Stimulated activated CD4-positive, alpha-beta T cell treated with anti-CD3 and anti-CD28 coated beads, Interleukin-1b, Interleukin-23, amount 100 ng/mL, for 48 hours (primary cell): ENCODE measurements at places on chromosomes 3 and 15.
A peak's percentile ranks its signal among the peaks of the same experiment; 100 is the strongest.

DNA sequence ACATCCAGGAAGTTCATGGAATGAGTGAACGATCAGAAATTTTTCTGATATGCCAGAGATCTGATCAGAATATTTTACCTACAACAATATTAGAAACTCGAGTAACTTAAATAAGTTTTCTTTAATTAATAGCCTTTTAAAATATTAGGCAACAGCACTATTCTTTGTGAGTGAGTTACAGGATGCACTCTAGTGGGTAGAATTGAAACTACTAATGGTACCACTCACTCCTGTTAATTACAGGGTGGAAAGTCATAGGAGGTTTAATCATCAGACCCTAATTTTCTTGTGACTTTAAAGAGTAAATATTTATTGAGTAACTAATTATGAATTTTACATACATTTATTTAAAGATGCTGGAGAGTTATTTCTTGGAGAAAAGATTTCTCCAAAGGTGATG is 217.3 kb downstream of the CACNA2D3 start:
- DNase-seq: no peak

DNA sequence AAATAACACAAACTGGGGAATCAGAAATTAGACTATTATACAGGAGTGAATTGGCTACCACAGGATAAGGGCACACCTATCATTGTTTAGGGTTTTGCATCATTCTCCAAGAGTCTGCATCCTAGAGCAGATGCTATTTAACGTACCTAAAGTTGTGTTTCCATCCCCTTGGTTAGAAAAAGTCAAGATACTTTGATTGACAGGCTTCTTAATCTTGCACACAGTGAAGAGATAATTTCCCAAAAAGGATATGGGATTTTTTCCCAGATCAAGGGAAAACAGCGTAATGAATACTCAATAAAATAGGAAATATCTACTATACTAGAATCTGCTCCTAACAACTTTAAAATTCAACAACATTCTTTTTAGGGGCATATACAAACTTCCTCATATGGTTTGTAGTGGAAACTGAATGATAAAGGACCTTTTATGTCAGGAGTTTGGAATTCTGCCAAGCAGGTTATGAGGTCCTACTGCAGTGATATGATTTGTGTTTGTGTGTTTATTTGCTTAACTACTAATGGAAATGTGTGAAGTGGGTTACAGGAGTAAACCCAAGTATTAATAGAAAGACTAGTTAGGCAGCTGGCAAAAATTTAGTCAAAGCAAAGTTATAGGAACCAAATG is 124.1 kb upstream of the MME start:
- DNase-seq: no peak

GRCh38 chr15:100334905-100335304 is 6.9 kb downstream of the ADAMTS17 start:
- no peak for DNase-seq

DNA sequence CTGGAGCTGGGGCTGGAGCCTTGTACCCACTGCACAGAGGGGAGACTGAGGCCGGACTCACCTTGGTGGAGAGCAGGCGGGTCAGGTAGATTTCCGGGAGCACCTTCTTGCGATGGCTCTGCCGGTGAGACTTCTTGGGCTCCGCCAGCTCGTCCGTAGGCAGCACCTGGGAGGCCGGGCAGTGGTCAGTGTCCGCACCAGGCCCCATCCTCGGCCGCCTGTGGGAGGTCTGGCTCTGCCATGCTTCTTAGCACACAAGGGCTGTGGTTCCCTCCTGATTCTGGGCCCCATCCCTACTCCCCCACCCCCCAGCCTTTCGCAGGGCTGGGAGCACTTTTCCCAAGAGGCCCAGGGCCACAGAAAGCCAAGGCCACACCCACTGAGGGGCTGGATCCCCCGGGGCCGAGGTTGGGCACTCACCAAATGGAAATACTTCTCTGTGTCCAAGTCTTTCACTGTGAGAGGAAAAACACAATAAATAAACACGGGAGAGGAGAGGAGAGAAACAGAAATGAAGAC is 17.4 kb downstream of the H1-8 start:
- no peak for DNase-seq

- no peak for DNase-seq
Observed at GRCh38 chr15:41622901-41623300, 37.3 kb upstream of the MGA start.

DNA sequence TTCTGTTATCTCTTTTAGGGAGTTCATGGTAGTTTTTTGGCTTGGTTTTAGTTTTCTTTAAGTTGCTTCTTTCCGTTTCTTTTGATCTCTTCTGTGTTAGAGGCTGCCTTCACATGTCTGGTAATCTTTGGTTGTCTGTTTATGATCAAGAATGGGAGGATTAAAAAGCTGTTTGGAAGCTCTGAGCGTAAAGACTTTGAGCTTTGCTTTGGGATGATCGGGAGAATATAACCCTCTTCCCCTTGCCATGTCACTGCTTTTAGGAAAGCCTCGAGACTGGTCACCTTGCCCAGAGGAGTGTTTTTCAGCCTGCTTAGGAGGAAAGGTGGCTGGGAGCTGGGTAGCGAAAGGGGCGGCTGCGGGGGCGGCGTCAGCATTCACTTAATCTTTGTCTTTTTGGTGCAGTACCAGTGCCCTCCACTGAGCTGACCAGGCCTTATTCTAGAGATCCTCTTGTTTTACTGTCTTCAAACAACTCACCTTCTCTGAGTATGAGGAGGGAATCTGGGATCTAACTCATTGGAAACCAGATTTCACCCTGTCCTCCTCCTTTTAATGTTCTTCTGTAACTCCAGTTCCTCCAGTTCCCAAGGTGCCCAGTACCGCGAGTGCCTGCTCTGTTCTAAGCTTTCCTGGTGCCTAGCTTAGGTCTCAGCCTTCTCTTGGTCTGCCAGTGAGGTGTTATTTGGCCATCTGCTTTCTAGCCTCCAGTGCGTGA is 15.5 kb downstream of the TATDN2 start:
- peak; percentile 62 for DNase-seq

- no peak for DNase-seq
Observed at GRCh38 chr3:10405816-10406215, 84.9 kb upstream of the SEC13 start.

GRCh38 chr3:10353661-10354360 is 32.9 kb upstream of the SEC13 start:
- no peak for DNase-seq

DNA sequence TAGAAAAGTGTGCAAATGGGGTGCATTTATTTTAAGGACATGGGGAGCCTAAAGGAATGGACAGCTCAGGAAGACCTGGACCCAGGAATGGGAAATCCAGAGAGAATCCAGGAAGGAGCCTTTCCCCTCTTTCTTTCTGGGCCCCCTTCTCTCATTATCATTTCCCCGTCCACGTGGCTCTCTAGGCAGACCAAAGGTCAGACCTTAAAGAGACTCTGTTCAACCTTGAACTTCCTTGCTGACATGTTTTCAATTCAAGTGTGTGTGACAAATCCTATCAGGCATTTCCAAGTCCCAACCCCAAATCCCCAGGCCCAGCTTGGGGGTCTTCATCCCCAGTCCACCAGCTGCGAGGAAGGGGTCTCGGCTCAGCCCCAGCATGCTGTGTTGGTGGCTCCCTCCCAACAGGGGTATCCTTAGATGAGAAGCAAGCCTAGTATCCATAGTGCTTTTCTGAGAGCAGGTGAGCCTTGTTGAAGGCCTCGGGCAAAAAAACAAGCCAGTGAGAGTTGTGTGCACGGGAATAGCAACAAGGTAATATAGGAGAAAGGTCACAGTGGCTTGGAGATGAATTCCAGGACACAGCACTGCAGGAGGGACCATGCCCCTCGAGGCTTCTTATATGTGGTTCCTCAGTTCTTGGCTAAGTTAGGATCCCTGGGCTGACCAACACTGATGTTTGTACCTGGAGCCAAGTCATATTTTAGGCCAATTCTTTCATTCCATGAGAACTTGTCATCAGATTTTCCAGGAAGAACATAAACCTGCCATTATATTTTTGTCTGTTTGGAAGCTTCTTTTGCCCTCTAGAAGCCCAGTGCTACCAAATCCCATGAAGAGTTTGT is 130.0 kb downstream of the ASB7 start:
- no peak for DNase-seq

DNA sequence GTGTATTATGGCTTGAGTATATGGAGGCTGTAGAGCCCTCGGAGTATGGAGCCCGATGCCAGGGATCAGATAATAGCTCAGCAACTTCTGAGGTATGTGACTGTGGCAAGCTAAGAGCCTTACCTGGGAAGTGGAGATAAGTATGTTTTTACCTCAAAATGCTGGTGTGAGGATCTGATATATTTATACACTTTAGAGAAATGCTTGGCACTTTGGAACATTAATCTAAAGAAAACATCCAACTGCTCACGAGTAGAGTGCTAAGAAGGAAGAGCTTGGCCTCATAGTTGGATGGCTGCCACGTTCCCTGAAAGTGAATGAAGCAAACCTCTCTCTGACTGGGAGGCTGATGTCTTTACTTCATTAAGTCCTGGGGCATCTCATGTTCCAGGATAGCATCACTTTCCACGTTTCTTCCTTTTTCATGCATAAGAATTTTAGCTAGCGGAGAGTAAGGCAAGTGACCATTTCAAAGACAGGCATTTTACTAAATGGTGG is 58.9 kb upstream of the GOLGA8J start:
- no peak for DNase-seq

DNA sequence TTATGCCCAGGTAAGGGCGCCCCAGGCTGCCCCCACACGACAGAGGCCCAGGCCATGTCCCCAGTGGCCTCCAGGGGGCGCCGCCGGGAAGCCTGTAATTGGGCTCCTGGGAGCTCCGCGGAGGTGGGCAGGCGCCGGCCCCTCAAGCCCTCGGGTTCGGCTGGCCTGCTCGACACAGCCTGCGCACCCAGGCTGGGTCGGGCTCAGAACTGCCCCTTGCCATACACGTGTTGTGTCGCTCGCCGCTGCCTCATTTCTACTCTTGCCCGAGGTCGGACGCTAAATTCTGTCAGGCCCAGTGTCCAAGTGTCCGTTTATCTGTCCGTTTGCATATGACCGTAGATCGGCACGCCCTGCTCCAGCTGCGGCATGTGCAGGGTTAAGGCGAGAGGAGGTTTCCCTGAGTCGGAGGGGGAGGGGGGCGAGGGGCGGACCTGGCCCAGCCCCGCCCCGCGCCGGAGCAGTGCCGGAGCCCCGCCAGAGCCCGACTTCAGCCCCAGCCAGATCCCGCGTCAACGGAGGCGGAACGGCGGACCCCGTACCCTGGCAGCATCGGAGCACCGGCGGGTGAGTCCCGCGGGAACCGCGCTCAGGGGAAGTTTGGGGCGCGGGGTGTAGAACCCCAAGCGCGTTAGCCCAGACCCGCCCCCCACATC is at the start of gene KLHDC8B:
Gene KLHDC8B, plus strand, starts transcription at position 480 of the 656 bp plus-strand sequence. CDS start 1,172 bp downstream, outside the sequence.
- peak; percentile 82 for DNase-seq

- DNase-seq: no peak
Observed at GRCh38 chr3:130816561-130817445, 70.2 kb upstream of the PIK3R4 start.

GRCh38 chr3:126081618-126082361 is 2.1 kb downstream of the SLC41A3 start:
- DNase-seq: no peak

- DNase-seq: no peak
Observed at GRCh38 chr3:157275832-157276231, 115.9 kb upstream of the CCNL1 start.

DNA sequence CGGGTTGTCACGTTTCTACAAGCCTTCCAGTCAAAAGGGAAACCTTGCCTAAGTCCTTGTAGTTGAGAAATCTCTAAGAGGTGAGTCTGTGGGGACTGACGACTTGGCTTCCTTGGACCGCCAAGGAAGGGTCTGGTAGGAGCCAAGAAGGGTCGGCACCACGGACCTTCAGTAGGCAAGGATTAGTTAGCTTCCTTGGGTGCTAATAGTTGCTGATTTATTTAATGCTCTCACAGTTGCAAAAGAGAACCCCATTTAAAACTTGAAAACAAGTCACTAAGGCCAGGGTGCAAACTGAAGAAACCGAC is 361 bp upstream of the LCMT2 start:
- DNase-seq: no peak

- no peak for DNase-seq
Observed at GRCh38 chr15:38859574-38859973, 295.0 kb upstream of the RASGRP1 start.

- no peak for DNase-seq
Observed at GRCh38 chr3:16349986-16350596, 85.1 kb downstream of the OXNAD1 start.

DNA sequence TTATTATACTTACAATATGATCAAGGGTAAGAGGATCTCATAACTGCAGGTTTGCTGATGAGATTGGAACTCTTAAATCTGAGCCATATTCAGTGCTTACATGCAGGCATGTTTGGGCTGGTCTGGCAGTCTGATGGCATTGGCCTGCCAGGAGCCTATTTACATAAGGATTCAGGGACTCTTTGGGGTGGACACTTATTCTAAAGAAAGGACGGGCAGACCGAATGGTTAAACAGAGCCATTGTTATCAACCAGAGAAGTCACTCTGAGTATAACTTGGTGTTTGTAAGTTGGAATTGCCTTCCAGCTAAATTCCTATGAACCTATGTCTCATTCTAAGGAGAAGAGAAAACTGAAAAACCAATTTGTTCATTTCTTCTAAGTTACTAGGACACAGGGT is 932.8 kb downstream of the IGSF11 start:
- no peak for DNase-seq

DNA sequence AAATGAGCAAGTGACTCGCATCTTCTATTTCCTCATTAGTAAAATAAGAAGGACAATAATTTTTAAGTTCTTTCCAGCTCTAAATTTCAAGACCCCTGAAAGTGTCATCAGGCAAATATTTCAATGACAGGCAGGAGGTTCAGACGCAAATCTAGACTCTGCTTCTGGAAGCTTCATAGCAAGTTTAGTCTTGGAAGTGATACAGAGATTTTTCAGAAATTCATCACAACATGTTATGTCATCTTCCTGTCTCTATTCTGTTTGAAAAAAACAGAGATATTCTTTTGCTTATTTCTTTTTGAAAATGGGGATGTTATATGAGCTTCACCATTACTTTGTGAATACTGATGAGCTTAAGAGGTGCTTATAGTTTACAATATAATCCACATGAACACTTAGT is 74.0 kb downstream of the C3orf85 start:
- DNase-seq: no peak

DNA sequence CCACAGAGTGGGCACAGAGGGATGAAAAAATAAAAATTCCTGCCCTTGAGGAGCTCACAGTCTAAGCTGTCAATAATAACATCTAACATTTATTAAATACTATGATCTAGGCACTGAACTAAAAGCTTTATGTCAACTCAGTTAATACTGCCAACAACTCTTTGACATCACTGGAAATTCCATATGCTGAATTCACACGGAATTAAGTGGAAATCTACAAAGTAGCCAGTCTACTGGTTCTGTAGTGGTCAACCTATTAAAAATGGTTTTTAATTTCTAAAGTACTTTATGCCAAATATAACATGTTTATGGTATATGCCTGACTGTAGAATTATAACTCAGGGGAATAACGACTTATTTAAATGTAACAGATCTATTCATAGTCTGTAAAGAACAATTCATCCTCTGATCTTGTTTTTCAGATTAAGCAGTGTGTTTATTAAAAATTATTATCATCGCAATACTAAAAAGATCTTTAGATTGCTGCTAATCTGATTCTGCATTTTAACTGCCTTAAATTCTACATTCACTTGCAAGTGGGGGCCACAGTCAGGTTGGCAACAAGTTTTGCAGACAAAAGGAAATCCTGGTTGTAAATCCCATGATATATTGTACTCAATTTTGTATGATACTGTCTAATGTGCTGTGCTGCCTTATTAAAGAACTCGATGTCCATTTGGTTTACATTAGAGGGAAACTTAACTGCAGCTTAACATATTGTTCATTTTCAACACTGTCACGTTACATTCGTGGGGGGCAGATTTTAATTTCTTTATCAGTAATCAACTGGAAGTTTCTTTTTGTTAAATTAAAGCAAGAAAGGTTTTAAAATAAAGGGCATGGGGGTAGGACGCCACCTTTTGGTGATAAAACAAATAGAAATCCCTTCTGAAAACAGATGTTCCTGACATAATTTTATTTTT is 2.6 kb upstream of the FOXP1 start:
- no peak for DNase-seq
